Sigmoid colon (tissue), 7 donors: ENCODE measurements at places on chromosomes 2 and 18. TPM values are rescaled to one million over a fixed set of nuclear protein-coding genes. Genes with fewer than 3 reads are reported as not detected.

GRCh38 chr2:240428245-240428644, 7.2 kb upstream of the GPC1 start:
- no peaks in the 10 kb centered on the region for H3K4me1 ChIP-seq
- no peak overlapping the region for H3K4me3 ChIP-seq
- no peak for DNase-seq
- no peak overlapping the region for H3K27ac ChIP-seq
- no peaks in the 10 kb centered on the region for H3K36me3 ChIP-seq

GRCh38 chr18:79367989-79368388, 27.7 kb upstream of the NFATC1 start:
- no peak for DNase-seq
- H3K27ac ChIP-seq = no peak overlapping the region
- H3K4me1 ChIP-seq = no peaks in the 10 kb centered on the region
- no peak overlapping the region for H3K4me3 ChIP-seq
- no peaks in the 10 kb centered on the region for H3K36me3 ChIP-seq

The CD226 gene
- total RNA-seq = 0.36 TPM

The ITPRID2 gene
- 87.4 TPM for total RNA-seq

DNA sequence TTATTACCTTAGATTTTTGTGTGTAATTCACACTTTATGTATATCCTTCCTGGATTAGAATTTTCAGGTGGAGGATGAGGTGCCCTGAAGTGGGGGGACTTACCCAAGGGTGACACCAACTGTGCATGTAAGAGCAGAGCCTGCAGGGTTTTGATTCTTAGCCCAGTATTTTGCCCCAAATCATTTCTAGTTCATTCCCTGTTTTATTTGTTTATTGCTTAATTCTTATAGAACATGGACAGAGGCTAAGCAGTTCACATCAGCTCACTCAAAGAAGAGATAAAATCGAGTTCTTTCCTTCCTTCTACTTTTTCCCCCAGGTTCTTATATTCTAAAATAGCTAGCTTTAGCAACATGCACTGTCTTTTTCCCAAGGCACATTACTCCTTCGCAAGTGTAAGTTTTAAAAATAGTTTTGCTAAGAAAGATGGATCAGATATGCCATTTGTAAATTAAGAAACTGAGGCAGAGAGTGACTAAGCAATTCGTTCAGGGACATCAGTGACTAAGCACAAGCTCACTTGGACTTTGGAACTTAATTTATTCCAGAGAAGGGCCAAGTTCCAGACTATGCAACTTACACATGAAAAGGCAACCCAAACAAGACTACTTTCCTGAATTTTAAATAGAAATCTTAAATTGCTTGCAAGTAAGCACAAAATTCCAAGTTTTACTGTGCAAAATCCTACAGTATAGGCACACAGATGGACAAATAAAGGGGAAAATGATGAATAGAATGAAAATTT, 427.9 kb upstream of the POU3F3 start:
- H3K27ac ChIP-seq = no peak overlapping the region
- no peaks in the 10 kb centered on the region for H3K27me3 ChIP-seq
- DNase-seq = no peak
- no peaks in the 10 kb centered on the region for H3K4me1 ChIP-seq

The CDH2 gene
- 6.2 TPM for total RNA-seq

GRCh38 chr2:157592948-157593347, 35.7 kb downstream of the ACVR1C start:
- no peak overlapping the region for H3K4me3 ChIP-seq
- no peak for DNase-seq
- H3K36me3 ChIP-seq = no peaks in the 10 kb centered on the region
- no peak overlapping the region for H3K27ac ChIP-seq
- H3K27me3 ChIP-seq = no peaks in the 10 kb centered on the region
